Substantia nigra (tissue), 51 donors: ENCODE measurements at places on chromosomes 3 and 15.

- DNase-seq, result peak; percentile 76
Measured at GRCh38 chr3:159763602-159764489, 224.8 kb upstream of the IL12A start.

DNA sequence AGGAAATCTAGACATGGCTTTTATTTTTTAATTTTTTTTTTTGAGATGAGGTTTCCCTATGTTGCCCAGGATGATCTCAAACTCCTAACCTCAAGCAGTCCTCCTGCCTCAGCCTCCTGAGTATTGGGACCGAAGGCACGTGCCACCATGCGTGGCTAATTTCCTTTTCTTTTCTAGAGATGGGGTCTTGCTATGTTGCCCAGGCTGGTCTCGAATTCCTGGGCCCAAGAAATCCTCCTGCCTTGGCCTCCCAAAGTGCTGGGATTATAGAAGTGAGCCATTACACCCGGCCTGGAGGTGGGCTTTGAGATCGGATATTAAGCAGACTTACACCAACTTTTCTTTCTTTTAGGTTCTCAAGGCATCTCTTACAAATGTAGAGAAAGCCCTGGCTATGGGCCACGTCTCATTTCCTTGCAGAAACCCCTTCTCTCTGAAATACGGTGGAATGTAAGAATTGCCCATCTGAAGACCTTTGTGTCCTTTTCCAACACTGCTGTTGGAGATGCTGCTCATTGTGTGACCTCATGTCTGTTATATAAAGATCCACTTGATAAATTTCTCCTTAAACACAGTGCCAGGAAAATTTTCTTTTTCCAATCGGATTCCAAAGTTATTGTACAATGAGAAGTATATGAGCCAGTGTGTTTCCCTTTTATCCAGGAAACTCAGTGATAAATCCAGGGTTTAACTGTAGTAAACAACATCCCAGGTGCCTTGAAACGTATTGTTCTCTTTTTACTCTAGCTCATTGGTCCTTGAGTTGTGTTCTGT is 36.8 kb upstream of the CFAP161 start:
- no peak for DNase-seq

GRCh38 chr15:91879158-91879557 is 25.6 kb downstream of the SLCO3A1 start:
- DNase-seq, result no peak

DNA sequence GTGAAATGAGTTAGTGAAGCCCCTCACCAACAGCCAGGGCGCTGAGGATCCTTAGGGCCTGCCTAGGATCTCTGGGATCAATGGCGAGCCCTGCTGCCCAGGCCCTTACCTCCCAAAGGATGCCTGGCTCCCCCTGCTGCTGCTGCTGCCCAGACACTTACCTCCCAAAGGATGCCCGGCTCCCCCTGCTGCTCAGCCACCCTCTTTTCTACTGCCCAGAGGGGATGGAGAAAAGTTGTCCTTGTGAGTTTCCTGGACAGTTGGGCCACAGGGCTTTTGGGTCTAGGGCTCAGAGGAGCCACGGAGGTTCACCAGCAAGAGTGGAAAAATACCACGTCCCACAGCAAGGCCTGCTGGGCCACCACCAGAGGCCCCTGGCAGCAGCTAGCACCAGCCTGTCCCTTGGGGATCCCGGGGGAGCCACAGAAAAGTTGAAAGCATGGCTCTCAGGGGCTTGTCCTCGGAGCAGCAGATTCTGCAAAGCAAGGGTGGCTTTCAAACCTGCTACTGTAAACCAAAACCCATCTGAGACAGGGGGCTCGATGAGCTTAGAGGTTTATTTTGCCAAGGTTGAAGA is 59.4 kb downstream of the SLC6A6 start:
- no peak for DNase-seq

- DNase-seq, result no peak
Measured at GRCh38 chr15:56236197-56236596, 7.5 kb downstream of the RFX7 start.

GRCh38 chr15:58423831-58424608 is 7.8 kb upstream of the LIPC start:
- DNase-seq, result no peak

DNA sequence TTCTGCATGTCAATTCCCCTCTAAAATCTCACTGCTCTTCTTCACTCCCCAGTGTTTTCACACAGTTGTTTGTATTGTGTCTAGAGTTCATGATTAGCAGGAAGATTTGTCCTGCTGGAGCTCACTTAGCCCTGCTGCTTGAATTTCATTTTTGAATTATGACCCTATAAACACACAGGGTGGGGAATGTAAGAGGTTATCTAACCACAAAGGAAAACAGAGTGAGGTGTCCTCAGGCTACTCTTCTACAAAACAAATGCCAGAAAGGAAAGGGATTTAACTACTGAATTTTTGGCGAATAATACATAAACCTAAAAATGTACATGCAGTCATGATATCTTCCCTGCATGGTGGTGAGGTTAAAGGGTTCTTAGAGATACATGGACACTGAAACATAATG is 215.1 kb upstream of the CNTN4 start:
- no peak for DNase-seq

DNA sequence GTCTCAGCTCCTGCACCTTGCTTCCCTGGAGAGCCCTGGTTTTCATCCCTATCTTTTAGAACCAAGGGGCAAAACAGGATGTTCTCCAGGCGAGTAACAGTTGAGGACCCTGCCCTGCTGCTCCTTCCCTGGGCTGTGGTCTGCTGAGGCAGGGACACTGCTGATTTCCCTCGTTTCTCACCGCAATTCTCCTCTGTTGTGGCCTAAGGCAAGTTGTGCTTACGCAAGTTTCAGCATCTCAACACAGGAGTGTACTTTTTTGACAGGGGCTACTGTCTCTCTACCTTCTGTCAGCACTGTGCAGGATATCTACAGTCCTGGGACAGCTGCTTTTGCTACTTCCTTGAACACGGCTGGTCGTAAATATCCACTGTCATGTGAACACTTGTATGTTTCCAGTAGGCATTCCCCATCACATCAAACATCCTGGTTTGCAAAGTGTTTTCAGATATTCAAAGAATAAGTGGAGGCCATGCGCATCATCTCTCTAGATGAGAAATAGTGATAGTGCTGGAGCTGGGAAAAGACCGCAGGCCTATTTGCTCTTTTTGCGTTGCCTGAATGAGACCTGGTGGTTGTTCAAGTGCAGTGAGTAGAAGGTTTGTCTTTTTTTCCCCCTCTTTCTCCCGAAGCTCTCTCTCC is 110.1 kb upstream of the PLXNA1 start:
- no peak for DNase-seq

- no peak for DNase-seq
Measured at GRCh38 chr3:129952556-129953355, 21.8 kb upstream of the TRH start.

GRCh38 chr3:182331341-182331740 is 462.0 kb upstream of the ATP11B start:
- DNase-seq, result no peak

GRCh38 chr3:171491361-171491760 is 31.2 kb upstream of the TNIK start:
- DNase-seq, result no peak

GRCh38 chr3:79954756-79955155 is 187.0 kb upstream of the ROBO1 start:
- DNase-seq, result no peak

- no peak for DNase-seq
Measured at GRCh38 chr15:49979705-49980382, 139.2 kb downstream of the ATP8B4 start.

DNA sequence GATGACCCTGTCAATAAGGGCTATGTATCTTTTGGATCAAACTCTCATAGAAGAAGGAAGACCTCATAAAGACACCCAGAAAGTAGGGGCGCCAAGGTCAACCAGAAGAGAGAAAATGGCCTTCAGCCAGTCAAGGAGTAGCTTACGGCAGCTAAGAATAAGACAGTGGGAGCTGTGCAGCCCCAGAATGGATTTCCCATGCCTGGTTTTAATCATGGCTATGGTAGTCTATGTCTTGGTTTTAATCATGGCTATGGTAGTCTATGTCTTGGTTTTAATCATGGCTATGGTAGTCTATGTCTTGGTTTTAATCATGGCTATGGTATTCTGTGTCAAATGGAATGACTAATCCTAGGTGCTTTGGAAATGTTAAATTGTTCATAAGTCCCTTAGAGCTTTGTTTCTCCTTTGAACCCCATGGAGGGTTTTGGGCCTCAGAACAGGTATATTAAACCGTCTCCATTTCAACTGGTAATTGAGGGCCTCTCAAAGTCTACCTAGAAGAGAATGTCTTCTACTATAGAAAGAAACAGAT is 742.0 kb upstream of the CFAP20DC start:
- DNase-seq, result no peak

GRCh38 chr3:81439108-81439507 is 322.3 kb downstream of the GBE1 start:
- no peak for DNase-seq

GRCh38 chr15:70171256-70171886 is 73.7 kb upstream of the TLE3 start:
- DNase-seq, result no peak

- DNase-seq, result no peak
Measured at GRCh38 chr3:56867671-56868070, 65.9 kb upstream of the ARHGEF3 start.

- DNase-seq, result no peak
Measured at GRCh38 chr3:33128706-33129105, 14.9 kb downstream of the CRTAP start.

GRCh38 chr15:99343881-99344551 is 92.7 kb downstream of the LRRC28 start:
- DNase-seq, result peak; percentile 18

DNA sequence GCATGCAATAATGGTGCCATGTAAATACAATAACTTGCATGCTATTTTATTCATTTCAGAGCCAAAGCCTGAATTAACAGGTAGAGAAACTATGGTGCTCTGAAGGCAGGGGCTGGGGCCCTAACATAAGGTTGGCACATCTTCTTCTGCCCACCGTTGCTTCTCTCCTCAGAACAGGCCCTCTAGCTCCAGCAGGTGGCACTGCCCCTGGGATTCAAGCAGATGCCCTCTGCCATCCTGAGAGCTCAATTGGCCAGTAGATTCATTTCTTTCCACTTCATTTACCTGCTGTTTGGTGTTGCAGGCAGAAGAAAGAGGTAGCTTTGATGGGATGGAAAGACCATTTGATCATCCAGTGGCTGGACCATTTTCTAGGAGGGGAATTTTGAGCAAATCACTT is 130.5 kb downstream of the FOXB1 start:
- no peak for DNase-seq

GRCh38 chr15:68609629-68610028 is 30.8 kb downstream of the CORO2B start:
- peak; percentile 54 for DNase-seq

DNA sequence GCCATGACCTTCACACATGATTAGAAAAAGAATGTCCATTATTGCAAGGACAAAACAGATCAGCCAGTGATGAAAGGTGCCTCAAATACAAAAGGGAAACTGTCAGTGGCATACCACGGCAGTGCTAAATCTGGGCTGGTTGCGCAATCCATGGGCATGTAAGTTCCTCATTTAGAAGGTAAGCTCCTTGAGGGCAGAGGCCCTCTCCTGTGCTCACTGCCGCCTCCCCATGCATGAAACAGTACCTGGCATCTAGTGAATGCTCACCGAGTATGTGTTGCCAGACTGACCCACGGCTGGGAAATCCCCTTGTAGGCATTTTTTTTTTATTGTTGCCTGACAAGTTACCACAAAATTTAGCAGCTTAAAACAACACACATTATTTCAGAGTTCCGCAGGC is 312.1 kb upstream of the CHRM5 start:
- no peak for DNase-seq

GRCh38 chr3:72722930-72723726 is 125.1 kb downstream of the SHQ1 start:
- DNase-seq, result no peak

GRCh38 chr15:65902373-65902772 is 33.1 kb downstream of the RAB11A start:
- DNase-seq, result no peak

GRCh38 chr3:163273694-163274093 is 1777.1 kb downstream of the OTOL1 start:
- no peak for DNase-seq

GRCh38 chr3:41653571-41654239 is 308.2 kb downstream of the ULK4 start:
- no peak for DNase-seq

GRCh38 chr15:95329362-95329761 is 1001.1 kb upstream of the NR2F2 start:
- DNase-seq, result no peak

DNA sequence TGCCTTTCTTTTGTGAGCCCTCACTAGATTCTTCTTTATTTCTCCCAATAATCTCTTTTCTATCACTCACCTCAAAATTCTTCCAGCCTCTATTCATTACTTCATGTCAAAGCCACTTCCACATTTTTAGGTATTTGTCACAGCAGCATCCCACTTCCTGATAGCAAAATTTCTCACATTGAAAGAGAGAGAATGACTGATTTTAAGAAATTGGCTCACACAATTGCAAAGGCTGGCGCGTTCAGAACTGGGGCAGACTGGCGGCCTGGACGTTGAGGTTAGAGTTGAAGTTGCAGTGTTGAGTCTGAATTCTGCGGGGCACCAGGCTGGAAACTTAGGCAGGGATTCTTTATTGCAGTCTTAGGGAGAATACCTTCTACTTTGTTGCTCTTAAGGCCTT is 117.9 kb downstream of the LRRC28 start:
- no peak for DNase-seq

DNA sequence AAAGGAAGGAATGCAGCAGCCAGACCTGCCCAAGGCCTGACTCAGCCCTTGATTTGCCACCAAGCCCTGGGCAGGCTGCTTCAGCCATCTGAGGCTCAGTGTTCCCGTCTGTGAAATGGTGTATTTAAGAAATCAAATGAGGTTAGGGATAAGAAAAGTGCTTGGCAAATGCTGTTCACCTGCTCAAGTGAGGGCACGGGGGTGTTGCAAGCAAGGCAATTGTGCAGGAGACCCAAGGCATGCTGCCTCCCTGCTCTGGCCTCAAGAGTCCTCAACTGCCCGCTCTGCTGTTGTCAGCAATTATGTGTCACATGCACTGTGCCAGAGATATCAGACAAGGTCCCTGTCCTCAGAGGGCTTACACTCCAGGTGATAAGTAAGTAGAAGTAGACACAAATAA is 101.8 kb downstream of the TPRA1 start:
- DNase-seq, result no peak
